HFF-Myc (cell line): ENCODE measurements at places on chromosomes 3 and 15.

GRCh38 chr3:52696830-52697631, 8.6 kb downstream of the GLT8D1 start:
- no peak for DNase-seq

- peak; percentile 11 for DNase-seq
These were observed 39.8 kb downstream of the CD47 start for GRCh38 chr3:108051005-108051404.

GRCh38 chr15:99057020-99057419, 47.9 kb upstream of the SYNM start:
- DNase-seq: no peak

DNA sequence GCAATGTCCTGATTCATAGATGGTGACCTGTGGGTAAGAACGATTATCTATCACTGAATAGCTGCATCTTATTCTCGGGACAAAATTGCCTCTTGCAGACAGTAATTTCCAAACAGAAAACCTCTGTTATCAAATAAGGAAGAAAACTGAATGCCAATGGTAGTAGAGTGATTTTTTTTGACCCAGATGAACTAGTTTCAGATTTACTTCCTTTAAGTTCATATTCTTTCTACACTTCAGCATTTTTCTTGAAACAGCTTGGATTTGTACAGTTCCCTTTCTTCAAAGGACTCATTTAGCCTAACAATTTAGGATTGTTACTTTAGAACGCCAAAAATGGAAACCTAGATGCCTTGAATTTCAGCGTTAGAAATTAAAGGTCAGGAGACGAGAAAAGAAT, 14.6 kb downstream of the ETV5 start:
- DNase-seq: no peak

- no peak for DNase-seq
These were observed 32.5 kb downstream of the CDCP1 start for GRCh38 chr3:45113625-45114050.
